ENCODE measurements at places on chromosomes 12 and 14.

DNA sequence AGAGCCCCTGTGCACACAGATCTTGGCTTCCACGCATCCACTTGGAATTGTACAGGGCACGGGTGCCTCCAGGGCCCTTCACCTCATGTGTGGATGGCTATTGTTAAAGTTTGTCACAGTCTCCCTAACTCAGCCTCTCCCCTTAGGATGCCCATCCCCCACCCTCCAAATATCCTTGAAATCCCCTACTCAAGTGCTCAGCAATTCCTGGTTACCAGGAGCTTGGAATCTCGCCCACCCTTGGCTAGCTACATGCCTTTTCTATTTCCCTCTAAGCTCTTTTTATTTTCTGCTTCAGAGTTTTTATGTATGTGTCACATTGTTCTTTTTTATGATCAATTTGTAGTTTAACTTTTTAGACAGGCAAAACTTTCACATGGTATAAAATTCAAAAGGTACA is 13.0 kb upstream of the NR1H4 start:
- DNase-seq: no peak

DNA sequence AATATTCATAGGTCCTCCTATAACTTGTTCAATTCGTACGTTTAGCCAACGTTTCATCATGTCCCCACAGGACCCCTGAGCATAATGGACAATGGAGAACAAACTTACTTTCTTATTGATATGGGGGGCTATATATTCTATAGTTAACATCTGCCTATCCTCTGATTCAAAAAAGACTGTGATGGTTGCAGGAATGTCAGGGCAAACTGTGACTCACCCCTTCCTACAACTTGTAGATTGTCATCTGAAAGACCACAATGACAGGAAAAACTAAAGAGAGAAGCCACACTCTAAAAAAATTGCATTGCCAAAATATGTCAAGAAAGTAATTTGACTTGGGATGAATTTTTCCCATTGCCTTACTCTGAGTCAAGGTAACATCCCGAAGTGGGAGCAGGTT is 50.8 kb downstream of the CATSPERB start:
- DNase-seq: no peak

- no peak for DNase-seq
Observed at GRCh38 chr12:130835011-130835410, 4.0 kb downstream of the STX2 start.

GRCh38 chr12:93707836-93708235 is 30.7 kb downstream of the CRADD start:
- no peak for DNase-seq

DNA sequence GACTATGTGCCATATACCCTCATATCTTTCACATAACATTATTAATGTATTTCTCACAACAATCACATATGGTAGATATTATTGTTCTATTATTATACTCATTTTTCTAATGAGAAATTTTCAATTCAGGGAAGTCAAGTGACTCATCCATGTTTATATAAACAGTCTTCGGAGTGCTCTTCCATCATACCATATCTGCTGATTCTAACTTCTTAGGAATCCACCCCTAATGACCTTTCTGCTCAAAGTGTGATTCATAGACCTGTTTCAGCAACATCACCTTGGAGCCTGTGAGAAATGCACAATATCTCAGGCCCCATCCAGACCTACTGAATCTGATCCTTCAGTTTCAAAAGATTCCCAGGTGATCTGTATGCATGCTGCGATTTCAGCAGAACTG is 39.8 kb upstream of the OVCH1 start:
- DNase-seq: no peak

GRCh38 chr12:53973236-53974042 is 513 bp downstream of the HOXC11 start:
- no peak for DNase-seq

- no peak for DNase-seq
Observed at GRCh38 chr12:4526923-4527546, 11.7 kb upstream of the RAD51AP1 start.

GRCh38 chr14:102589761-102590290 is 2.6 kb upstream of the RCOR1 start:
- no peak for DNase-seq

- no peak for DNase-seq
Observed at GRCh38 chr14:96145116-96145864, 59.3 kb upstream of the BDKRB2 start.

DNA sequence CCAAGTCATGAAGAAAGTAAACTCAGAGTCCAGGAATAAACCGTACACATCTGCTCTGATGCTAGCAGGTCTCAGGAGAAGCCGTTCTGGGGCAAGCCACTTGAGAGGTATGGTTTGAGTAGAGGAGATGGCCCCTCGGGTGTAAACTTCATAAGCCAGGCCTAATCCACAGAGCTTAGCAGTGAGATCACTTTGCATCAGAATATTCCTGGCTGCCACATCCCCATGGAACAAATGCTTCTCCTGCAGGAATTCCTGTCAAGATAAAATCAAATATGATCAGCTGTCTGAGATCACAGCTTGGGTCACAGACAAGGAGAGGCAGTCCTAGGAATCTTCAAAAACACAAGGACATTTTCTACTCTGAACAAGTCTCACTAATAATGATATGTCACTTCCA is 11.2 kb upstream of the MAGOHB start:
- no peak for DNase-seq

GRCh38 chr12:46944771-46945170 is 119.0 kb upstream of the SLC38A4 start:
- no peak for DNase-seq

DNA sequence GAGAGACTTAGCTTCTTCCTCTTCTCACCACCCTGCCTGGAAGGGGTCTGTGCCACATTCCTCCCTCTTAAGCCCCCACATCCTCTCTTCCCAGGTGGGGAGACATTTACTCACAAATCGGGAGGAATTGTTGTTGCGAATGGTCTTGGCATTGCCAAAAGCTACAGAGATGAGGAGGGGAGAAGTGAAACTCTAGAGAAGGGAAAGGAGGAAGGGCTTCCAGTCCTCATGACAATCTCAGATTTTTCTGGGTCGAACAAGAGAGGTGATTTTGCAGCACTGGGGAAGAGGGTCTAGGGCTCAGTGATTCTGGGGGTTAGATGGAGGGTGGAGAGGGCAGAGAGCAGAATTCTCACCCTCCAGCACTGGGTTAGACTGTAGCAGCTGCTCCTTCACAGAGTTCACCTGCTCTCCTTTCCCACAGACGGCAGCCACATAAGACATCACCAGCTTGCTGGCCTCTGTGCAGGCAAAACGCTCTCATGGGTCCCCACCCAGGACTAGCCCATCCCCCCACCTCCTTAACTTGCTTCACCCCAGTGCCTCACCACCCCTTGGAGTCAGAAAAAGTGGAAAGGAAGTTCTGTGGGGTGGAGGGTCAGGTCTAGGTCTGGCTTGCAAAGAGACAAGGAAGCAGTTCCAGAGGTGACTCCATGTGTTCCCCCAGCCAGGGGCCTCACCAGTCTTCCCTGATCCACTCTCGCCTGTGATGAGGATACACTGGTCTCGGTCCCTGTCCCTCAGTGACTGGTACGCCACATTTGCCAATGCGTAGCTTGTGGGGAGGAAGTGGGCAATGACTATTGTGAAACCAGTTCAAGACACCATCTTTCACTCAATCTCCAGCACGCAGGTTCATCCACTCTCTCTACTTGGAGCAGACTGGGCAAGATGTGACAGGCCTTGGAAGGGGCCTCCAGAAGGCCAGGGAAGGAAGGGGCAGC is 2.7 kb downstream of the MYO1A start:
- DNase-seq: no peak

DNA sequence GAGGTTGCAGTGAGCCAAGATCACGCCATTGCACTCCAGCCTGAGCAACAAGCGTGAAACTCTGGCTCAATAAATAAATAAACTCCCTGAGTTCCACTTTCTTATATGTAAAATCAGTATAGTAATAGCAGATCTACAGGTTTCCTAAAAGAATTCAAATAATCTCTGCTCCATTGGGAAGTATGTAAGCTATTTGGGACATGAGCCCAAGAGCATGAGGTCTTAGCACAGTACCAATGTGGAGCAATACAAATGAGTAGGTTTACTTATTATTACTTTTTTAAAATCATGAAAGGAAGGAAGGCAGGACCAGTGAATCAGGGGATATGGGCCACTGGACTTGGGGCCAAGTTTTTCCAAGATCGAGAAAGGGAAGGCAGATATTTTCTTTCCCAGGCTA is 216.9 kb upstream of the DIO2 start:
- DNase-seq: no peak

DNA sequence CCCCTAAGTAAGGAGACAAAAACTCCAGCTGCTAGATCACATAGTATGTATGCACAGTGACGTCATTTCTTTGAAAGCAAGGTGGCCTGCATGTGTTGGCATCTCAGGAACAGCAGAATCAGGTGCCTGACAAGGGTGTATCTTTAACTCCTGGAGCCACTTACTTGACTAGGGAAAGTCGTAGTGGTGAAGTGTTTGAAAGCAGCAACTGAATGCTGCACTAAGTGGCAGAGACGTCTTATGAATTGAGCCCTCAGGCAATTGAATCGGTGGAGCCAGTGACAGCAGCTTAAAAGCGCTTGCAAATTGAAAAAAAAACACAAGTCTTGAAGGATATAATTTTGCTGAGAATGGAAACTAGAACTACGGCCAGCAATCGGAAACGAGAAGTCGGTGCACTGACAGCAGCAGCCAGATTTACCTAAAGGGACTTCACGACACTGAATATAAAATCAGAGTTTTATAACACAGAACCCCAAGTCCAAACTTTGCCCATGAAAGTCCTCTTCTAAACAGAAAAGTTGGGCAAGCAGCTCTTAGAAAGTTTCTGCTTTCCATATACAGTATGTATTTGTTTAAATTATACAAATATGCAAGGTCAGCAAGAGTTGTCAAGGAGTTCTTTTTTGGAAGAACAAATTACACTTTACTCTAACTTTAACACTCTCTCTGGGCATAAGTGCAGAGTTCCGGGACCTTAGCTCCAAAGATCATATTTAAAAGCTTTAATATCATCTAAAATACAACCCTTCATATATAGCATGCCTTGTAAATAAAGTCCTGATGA is 1.1 kb downstream of the IGF1 start:
- DNase-seq: no peak

GRCh38 chr12:43292699-43293098 is 259.3 kb downstream of the ADAMTS20 start:
- DNase-seq: no peak
